Activated CD8-positive, alpha-beta memory T cell treated with anti-CD3 and anti-CD28 coated beads, Interleukin-2, amount 50 U/mL, for 4 hours (primary cell): ENCODE measurements at places on chromosomes 1 and 21.

- DNase-seq: no peak
These were observed 425.3 kb downstream of the DUSP10 start for GRCh38 chr1:221316491-221317056.

DNA sequence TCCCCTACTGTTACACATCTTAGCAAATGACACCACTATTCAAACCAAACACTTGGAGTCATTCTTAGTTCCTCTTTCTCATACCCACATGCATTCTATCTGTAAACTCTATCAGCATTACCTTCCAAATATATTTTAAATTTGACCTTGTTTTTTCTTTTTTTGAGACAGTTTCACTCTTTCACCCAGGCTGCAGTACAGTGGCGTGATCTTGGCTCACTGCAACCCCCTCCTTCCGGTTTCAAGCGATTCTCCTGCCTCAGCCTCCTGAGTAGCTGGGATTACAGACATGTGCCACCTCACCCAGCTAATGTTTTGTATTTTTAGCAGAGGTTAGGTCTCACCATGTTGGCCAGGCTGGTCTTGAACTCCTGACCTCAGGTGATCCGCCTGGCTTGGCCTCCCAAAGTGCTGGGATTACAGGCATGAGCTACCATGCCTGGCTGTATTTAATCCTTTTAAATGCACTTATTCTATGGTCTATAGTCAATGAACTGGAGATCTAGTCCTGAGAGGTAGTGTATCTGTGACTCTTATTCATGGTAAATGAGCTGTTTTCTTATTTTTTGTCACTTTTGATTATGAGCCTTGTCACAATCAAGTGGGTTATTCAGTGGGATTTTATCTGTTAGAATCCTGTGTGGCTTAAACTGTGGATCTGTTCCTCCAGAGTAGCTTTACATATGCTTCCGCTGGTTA, 73.1 kb downstream of the GATAD2B start:
- DNase-seq: no peak

- no peak for DNase-seq
These were observed 201.3 kb downstream of the NCAM2 start for GRCh38 chr21:21199342-21200102.

- DNase-seq: no peak
These were observed 18.3 kb downstream of the DEGS1 start for GRCh38 chr1:224201383-224201782.

GRCh38 chr1:9231648-9232332, 2.8 kb upstream of the H6PD start:
- no peak for DNase-seq
